Large intestine (tissue), 12 donors: ENCODE measurements at places on chromosomes 3 and 15. TPM values are rescaled to one million over a fixed set of nuclear protein-coding genes. Genes with fewer than 3 reads are reported as not detected.

GRCh38 chr15:40046721-40047414 is 7.9 kb upstream of the SRP14 start:
- no peak overlapping the region for H3K4me3 ChIP-seq
- peaks cover 33% of the 10 kb centered on the region for H3K4me1 ChIP-seq
- no peaks in the 10 kb centered on the region for H3K36me3 ChIP-seq
- no peaks in the 10 kb centered on the region for H3K27me3 ChIP-seq
- H3K27ac ChIP-seq: peak overlapping the region; percentile 25

The FGF12 gene
- 2.1 TPM for polyA plus RNA-seq

The LYZL4 gene
- polyA plus RNA-seq: not detected

The SPPL2A gene
- polyA plus RNA-seq: 59.2 TPM

GRCh38 chr3:108065096-108065495 is 25.7 kb downstream of the CD47 start:
- no peak overlapping the region for H3K27ac ChIP-seq
- DNase-seq: no peak
- no peak overlapping the region for H3K4me3 ChIP-seq
- no peaks in the 10 kb centered on the region for H3K4me1 ChIP-seq

GRCh38 chr3:155335724-155336354 is 42.4 kb upstream of the STRIT1 start:
- no peaks in the 10 kb centered on the region for H3K27me3 ChIP-seq
- no peak overlapping the region for H3K27ac ChIP-seq
- no peaks in the 10 kb centered on the region for H3K36me3 ChIP-seq
- H3K4me1 ChIP-seq: no peaks in the 10 kb centered on the region

GRCh38 chr15:78061963-78062427 is 15.5 kb downstream of the TBC1D2B start:
- no peaks in the 10 kb centered on the region for H3K27me3 ChIP-seq
- peaks cover 63% of the 10 kb centered on the region for H3K4me1 ChIP-seq
- peak; percentile 51 for DNase-seq
- no peaks in the 10 kb centered on the region for H3K36me3 ChIP-seq
- H3K4me3 ChIP-seq: no peak overlapping the region

- peaks cover 2% of the 10 kb centered on the region for H3K27me3 ChIP-seq
- no peak overlapping the region for H3K4me3 ChIP-seq
- no peak overlapping the region for H3K27ac ChIP-seq
Observed at GRCh38 chr3:39485547-39485946, 18.1 kb downstream of the MOBP start.

The MESP2 gene
- 0.30 TPM for polyA plus RNA-seq

- H3K27me3 ChIP-seq: no peaks in the 10 kb centered on the region
- H3K36me3 ChIP-seq: no peaks in the 10 kb centered on the region
- H3K4me1 ChIP-seq: no peaks in the 10 kb centered on the region
- no peak overlapping the region for H3K27ac ChIP-seq
Observed at GRCh38 chr3:134904241-134904771, 109.2 kb downstream of the EPHB1 start.

The STRIT1 gene
- polyA plus RNA-seq: 0.97 TPM

DNA sequence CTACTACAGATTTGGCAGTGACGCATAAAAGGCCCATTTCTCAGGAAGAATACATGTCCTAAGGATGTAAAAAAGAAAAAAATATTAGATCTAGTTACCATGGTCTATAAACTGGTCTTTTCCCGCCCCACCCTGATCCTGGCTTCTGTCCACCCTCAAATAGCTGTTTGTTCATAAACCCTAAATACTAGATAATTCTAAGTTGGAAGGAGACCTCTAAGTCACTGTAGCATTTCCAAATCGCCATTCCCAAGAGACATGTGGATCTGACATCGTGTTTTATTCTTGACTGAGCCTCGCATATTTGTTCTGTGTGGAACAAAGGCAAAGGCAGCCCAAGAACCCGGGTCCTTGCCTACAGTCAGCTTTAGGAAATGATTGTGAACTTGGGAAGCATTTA is 49.0 kb downstream of the LMCD1 start:
- DNase-seq: no peak
- H3K4me1 ChIP-seq: no peaks in the 10 kb centered on the region
- H3K4me3 ChIP-seq: no peak overlapping the region
- H3K36me3 ChIP-seq: peaks cover 12% of the 10 kb centered on the region
- no peak overlapping the region for H3K27ac ChIP-seq

The NANOGP8 gene
- 0.30 TPM for polyA plus RNA-seq

The CSTA gene
- 1.2 TPM for polyA plus RNA-seq

GRCh38 chr3:161275919-161276318 is 54.8 kb downstream of the NMD3 start:
- no peaks in the 10 kb centered on the region for H3K27me3 ChIP-seq
- H3K4me1 ChIP-seq: no peaks in the 10 kb centered on the region
- no peak overlapping the region for H3K27ac ChIP-seq
- H3K36me3 ChIP-seq: no peaks in the 10 kb centered on the region
- DNase-seq: no peak
- H3K4me3 ChIP-seq: no peak overlapping the region

DNA sequence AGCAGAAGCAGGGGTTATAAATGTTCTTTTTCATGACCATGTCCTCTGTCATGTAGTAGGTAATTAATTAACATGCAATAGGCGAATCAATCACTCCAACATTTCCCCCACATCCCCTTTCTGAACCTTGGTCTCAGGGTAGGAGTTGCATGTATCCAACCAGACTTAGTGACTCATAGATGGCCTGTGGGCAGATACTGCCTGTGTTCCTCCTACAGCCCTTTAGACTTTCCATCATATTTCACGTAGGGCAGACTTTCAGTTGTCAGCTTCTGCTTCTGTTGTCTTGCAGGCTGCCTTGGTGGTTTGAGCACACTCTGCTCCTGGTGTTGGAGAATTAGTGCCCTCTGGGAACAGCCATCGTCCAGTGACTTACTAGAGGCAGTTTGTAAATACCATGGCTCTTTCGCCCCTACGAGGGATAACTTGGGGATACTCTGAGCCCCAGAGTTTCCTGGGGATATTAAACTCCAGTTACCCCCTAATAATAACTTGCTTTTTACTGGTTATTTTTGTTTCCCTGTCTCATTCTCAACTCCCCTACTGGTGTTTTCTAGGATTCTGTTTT is 244.4 kb downstream of the EDEM1 start:
- H3K27me3 ChIP-seq: no peaks in the 10 kb centered on the region
- no peak overlapping the region for H3K4me3 ChIP-seq
- no peak overlapping the region for H3K27ac ChIP-seq

The RPL29 gene
- 2,526 TPM for polyA plus RNA-seq

The PDZRN3 gene
- 40.7 TPM for polyA plus RNA-seq

- DNase-seq: no peak
- no peaks in the 10 kb centered on the region for H3K4me1 ChIP-seq
- H3K4me3 ChIP-seq: no peak overlapping the region
Observed at GRCh38 chr3:156246961-156247725, 126.8 kb downstream of the KCNAB1 start.

DNA sequence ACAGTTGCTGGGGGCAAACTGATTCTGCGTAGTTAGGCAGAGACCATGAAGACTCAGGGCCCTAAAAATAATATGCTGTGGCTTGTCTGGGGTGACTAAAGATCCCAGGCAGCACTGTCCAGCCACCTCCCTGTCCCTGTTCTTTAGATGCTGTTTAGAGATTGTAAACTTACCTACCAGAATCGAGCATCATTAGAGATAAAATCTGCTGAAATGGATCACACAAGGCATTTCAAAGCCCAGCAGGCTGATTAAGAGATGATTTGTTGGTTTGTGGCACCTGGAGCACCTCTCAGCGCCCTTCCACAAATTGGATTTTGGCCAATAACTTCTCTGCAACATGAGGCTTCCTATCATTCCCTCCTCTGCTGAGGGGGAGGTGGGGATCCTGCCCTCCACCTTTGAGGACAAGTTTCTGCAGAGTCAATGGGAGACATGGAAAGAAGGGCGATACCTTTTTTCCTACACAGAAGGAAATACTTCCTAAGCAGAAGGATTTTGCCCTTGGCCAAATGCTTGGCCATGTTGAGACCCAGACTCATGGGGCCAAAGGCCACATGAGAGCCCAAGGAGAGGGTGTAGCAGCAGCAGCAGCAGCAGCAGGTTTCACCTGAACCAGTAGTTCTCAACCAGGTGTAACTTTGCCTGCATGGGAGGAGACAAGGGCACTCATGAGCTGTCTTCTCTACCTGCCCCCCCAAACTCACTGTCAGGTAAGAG is 37.5 kb downstream of the SEMA5B start:
- H3K27me3 ChIP-seq: peaks cover 56% of the 10 kb centered on the region
- H3K4me3 ChIP-seq: no peak overlapping the region
- no peak overlapping the region for H3K27ac ChIP-seq
- H3K36me3 ChIP-seq: no peaks in the 10 kb centered on the region

The EAF2 gene
- 6.0 TPM for polyA plus RNA-seq

DNA sequence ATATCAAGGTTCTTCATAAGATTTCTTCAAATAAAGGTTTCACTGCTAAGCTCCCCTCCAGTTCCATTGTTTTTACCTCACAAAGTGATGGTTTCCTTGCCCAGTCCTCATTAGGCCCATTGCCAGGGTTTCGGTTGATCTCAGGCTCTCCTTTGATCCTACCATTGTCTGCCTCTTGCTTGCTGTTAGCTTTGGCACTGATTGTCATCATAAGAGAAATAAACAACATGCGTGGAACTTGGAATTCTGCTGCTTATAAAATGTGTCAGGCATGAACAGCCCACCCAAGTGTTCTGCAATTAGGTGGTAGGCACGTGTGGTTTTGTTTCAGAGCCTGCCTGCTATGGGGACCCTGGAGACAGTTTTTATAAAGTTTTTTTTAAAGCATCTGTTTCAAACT is 107.6 kb upstream of the BFSP2 start:
- no peak overlapping the region for H3K4me3 ChIP-seq
- no peak overlapping the region for H3K27ac ChIP-seq
- no peaks in the 10 kb centered on the region for H3K4me1 ChIP-seq
- H3K36me3 ChIP-seq: no peaks in the 10 kb centered on the region
- DNase-seq: no peak
- no peaks in the 10 kb centered on the region for H3K27me3 ChIP-seq

DNA sequence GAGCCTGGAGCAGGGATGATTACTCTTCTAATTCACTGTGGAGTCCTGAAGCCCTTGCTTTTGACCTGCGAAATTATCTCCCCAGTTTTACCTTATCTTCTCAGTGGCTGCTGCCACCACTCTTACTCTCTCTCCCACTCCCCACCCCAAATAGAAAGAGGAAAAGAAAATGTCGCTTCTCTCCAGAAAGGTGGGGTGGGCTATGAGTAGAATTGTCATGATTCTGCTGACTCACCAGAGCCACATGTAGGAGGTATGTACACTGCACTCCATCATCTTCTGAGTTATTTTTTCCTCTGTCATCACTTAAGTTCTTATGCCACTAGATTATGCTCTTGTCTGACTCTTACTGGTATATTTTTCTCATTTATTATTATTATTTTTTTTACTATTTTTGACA is 43.9 kb upstream of the TMEM158 start:
- H3K4me1 ChIP-seq: no peaks in the 10 kb centered on the region
- H3K36me3 ChIP-seq: no peaks in the 10 kb centered on the region
- peaks cover 5% of the 10 kb centered on the region for H3K27me3 ChIP-seq
- no peak for DNase-seq

The DPPA4 gene
- polyA plus RNA-seq: 1.3 TPM

GRCh38 chr3:153284282-153284938 is 122.4 kb downstream of the RAP2B start:
- no peaks in the 10 kb centered on the region for H3K27me3 ChIP-seq
- H3K4me3 ChIP-seq: no peak overlapping the region
- H3K27ac ChIP-seq: no peak overlapping the region

GRCh38 chr3:52025453-52025852 is 29.8 kb upstream of the RPL29 start:
- no peak for DNase-seq
- H3K4me3 ChIP-seq: no peak overlapping the region
- no peaks in the 10 kb centered on the region for H3K27me3 ChIP-seq
- no peak overlapping the region for H3K27ac ChIP-seq

DNA sequence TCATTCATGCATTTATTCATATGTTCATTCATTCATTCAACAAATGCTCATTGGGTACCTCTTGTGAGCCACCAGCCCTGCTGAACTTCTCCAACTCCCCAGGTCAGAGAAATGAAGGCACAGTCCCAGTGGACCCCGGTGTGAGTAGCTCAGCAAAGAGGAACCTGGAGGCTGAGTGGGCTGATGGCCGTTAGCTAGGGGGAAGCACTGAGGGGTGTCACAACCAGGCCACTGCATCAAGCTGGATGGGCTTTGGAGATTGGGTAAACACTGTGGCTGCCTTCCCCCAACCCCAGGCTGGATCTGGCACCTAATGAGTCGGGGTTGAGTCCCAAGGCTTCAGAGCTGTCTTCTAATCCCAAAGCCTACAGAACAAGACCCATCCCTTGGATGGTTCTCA is 12.1 kb upstream of the ALAS1 start:
- no peaks in the 10 kb centered on the region for H3K36me3 ChIP-seq
- H3K27me3 ChIP-seq: no peaks in the 10 kb centered on the region
- no peak for DNase-seq
- no peak overlapping the region for H3K27ac ChIP-seq
- peaks cover 28% of the 10 kb centered on the region for H3K4me1 ChIP-seq

DNA sequence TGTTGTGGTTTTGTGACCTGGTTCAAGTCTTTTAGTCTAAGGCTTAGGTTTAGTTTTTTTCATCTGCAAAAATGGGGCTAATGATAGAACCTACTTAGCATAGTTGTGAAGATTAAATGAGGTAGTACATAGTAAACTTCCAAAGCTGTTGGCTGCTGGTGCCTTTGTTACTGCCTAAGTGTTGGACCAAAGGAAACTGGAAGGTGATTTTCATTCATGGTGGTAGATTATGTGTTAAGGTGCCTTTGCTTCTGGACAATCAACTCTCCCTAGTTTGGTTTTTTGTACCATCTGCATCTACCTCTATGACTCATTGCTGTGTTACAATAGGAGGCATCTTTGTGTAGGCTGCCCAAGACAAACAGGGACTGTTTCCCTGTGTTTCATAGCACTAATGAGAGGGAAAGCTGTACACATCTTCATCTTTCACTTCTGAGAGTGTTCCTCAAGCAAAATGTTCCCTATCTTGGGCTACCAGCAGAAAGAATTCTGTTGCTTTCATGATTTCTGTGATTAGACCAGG is 3.2 kb downstream of the MAP2K1 start:
- no peak for DNase-seq
- H3K27ac ChIP-seq: no peak overlapping the region
- H3K4me1 ChIP-seq: peaks cover 11% of the 10 kb centered on the region
- no peaks in the 10 kb centered on the region for H3K36me3 ChIP-seq
- H3K4me3 ChIP-seq: no peak overlapping the region
